Stomach (tissue), 19 donors: ENCODE measurements at places on chromosomes 7 and 10.

GRCh38 chr7:1535701-1536454 is 5.4 kb downstream of the MAFK start:
- DNase-seq = peak; percentile 63

GRCh38 chr7:100674411-100675104 is 1.0 kb downstream of the GNB2 start:
- DNase-seq = no peak

- DNase-seq = no peak
These were observed 162.2 kb downstream of the RAPGEF5 start for GRCh38 chr7:22194658-22195273.

GRCh38 chr10:17637869-17638268 is 6.1 kb upstream of the STAM start:
- DNase-seq = no peak

GRCh38 chr10:36765782-36766414 is 359.5 kb upstream of the ANKRD30A start:
- no peak for DNase-seq
